ENCODE measurements at places on chromosomes 13 and 19.

DNA sequence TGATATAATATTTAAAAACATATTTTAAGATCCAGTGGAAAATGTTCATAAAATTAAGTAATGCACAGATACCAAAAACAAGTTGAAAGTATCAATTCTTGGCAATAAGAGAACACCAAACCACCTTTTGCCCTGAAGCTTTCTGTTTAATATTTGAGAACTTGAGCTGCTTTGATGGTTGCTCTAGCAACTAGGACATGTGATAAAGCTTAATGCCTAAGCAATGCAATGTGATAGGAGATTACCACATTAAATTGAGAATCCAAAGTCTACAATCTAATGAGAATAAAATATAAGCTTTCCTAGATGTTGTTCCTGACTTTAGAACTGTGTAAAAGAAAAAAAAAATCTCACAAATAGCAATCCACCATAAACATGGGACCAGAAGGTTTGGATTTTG is 1367.5 kb upstream of the PCDH9 start:
- DNase-seq, result no peak

- DNase-seq, result no peak
Measured at GRCh38 chr13:75829830-75830229, 193.7 kb downstream of the LMO7 start.

DNA sequence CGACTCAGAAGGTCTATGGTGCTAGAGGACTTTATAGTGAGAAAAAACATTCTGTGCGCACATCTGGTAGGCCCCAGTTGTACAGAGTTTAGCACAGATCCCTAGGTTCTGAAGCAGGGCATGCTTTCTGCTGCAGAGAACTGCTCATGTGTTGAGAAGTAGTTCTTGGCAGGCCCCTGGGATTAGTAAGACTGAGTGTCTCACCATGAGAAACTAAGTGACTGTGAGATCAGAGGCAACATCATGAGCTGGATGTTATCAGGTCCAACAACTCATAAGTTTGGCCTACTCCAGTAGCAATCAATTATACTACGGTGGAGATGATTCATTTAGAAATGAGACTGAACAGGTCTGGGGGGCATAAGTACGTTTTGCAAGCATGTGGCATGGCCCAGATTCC is 507.4 kb upstream of the KLF12 start:
- DNase-seq, result no peak

- DNase-seq, result no peak
Measured at GRCh38 chr13:112836940-112837339, 132.1 kb upstream of the MCF2L start.

- no peak for DNase-seq
Measured at GRCh38 chr13:108444448-108444847, 174.9 kb downstream of the TNFSF13B start.

DNA sequence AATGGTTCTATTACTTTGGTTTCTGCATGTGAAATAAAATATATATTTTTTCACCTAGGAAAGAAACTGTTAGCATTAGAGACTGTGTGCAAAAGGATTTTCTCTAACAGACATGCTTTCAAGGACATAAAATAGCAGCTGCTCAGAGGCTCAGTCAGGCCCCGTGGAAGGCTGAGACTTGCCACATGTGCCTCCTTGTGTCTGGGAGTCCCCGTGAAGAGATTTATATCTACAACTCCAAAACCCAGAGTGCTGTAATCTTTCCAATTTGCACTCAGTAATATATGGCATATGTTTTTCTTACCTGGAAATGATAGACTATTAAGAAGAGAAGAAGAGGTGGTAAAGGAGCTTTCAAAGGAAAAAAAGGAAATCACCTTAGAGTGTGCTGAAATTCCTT is 371.6 kb upstream of the OBI1 start:
- no peak for DNase-seq

DNA sequence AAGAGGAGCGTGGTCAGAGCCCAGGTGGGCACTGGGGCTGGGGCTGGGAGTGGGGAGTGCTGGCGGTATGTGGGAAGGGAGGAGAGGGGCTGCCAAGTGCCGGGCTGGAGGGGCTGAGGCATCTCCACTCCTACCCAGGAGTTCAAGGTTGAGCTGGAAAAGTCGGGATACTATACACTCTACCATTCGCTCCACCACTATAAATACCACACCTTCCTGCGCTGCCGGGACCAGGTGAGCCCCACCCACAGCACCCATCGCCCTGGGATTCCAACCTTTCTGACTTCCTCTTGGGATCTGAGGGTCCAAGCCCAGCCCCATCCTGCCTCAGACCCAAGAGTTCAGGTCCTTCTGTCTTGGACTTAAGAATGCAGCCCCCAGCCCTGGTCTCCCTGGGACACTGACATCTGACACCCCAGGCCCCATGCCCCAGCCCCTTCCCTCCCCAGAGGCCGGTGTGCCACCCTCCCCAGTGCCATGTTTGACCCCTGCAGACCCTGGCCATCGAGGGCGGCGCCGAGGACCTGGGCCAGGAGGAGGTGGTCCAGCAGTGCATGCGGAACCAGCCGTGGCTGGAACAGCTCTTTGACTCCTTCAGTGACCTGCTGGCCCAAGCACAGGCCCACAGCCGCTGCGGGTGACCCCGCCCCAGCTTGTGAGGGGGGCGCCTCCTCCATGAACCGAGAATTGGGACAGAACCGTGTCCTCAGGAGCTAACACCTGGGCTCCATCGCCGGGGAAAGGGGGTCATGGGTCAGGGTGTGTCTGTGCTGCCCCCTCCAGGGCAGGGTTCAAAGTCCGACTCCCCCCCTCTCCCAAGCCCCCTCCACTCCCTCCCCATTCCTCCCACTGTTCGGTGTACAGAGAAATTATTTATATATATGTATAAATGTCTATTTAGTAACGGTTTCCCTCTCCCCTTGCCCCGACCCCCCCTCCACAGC is 14.7 kb downstream of the RRAS start:
- no peak for DNase-seq

DNA sequence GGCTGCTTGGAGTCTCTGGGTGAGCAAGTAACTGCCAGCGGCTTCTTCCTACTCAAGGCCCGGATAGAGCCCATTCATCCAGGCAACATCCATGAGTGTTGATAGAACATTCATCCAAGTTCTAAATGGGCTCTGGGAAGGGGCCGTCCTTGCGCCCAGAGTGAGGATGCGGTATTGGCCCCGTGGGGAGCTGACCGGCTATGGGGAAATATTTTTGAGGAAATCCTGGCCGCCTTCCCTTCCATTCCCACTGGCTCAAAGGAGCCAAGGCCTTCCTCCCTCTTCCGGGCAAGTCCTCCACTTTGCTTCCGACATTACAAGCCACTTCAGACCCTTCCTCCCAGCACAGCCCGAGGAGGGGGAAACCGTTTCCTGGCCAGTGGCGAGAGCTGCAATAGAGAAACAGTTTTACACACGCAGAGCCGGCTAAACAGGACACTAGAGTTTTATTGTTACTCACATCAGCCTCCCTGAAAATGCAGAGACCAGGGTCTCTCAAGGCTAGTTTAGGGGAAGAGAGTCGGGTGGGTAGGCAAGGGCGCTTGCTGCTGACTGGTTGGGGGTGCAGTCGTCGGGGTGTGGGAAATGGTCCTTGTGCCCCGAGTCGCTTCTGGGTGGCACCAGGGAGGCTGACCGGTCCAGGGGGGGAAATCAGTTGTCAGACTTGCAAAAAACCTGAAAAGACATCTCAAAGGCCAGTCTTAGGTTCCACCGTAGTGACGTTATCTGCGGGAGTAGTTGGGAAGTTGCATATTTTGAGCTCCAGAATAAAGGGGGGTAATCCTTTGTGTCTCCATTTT is 37.5 kb downstream of the C13orf46 start:
- no peak for DNase-seq

DNA sequence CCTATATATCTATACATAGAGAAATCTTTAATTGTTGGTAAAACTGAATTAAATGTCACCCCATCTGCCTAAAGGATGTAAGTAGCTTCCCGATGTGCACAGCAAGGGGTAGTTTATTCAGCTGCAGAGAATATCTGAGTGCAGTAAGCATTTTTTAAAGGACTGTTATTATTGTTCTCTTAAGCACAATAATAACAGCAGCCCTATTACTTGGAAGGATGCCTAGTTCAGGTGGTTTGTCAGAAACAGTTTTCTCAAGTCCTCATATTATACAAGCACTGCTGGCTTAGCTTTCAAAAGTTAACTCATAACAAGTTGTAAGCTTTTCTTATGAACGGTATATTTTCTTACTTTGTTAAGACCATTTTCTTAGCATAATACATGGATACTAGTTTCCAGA is 142.6 kb downstream of the CRYL1 start:
- DNase-seq, result no peak

DNA sequence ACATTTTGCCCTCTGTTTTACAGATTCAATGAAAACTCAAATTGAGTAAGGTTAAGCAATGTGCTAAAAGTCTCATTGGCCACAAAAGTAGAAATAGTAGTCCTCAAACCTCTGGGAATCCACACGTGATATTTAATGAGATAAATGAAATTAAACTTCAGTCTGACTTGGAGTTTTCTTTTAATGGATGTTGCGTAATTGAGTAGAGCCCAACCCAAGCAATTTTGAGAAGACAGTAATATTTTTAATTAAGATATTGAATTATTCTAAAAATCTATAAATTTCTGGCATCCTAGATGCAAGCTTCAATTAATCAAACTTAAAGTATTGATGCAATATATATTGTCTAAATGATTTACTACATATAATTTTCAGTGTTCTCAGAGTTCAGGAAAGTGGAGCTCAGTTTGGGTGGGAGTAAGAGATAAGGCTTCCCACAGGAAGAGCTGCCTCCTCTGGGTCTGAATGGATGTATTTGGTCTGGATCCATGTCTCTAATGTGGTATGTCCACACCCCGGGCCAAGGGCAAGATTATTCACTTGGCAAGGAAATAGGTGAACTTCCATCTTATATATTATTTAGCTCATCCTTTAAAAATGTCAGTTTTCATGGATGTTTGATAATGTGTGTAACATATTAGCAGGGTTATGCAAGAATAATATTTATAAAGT is 6.9 kb downstream of the MBNL2 start:
- DNase-seq, result no peak

- no peak for DNase-seq
Measured at GRCh38 chr13:99969453-99969918, 2.1 kb downstream of the ZIC5 start.
